Pancreas (tissue), 10 donors: ENCODE measurements at places on chromosomes 1 and 21.

- no peak for DNase-seq
Measured at GRCh38 chr21:14740692-14741091, 194.6 kb upstream of the SAMSN1 start.

DNA sequence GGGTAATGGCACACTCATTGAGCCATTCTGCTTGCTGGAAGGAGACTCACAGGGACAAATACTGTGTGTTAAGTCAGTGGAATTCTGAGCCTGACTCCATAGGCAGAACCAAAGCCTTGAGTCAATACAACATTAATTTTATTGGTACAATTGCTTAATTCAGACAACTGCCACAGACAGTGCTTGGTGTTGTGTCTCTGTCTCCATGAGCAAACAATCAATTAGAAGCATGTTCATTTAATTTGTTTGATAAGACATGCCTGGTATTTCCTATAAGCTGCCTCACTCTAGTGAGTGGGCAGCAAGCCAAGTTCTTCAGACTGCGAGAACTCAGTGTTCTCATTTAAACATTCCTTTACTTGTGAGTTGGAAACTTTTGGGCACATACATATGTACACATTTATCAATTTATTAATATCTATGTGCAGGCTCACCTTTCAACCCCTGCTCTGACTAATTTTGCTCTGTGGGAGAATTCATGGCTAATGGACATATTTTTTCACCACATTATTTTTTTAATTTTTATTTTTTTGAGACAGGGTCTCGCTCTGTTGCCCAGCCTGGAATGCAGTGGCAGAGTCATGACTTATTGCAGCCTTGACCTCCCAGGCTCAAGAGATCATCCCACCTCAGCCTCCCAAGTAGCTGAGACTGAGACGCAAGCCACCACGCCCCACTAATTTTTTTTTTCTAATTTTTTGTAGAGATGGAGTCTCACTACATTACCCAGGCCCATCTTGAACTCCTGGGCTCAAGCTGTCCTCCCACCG is 4.5 kb upstream of the SRSF10 start:
- DNase-seq, result no peak

DNA sequence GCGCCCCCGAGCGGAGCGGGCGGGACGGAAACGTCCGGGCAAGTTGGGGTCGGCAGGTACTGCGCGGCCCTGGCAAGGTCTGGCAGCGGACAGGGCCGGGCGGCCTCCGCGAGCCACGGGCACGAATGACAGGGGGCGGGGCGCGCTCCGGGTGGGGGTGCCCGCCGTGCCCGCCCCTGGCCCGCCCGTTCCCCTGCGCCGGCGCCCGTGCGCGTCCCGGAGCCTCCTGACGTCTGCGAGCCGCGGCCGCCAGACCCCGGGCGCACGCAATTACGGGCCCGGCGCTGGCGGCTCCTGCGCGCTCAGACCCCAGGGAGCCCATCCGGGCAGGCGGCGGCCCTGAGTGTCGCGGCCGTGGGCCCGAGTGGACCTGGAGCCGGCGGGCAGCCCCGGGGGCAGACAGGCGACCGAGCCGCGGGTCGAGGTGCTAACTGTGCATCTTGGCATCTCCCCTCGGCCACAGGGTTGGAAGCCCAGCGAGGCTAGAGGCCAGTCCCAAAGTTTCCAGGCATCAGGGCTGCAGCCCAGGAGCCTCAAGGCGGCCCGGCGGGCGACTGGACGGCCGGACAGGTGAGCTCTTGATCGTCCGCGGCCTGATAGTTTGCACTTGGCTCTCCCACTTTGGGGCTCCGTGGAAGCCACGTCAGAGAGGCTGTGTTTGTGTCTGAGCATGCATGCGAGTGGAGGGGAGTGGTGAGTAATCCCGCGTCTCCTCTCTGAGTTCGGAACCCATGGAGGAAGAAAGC is 918 bp downstream of the MIB2 start:
- DNase-seq, result peak; percentile 85

DNA sequence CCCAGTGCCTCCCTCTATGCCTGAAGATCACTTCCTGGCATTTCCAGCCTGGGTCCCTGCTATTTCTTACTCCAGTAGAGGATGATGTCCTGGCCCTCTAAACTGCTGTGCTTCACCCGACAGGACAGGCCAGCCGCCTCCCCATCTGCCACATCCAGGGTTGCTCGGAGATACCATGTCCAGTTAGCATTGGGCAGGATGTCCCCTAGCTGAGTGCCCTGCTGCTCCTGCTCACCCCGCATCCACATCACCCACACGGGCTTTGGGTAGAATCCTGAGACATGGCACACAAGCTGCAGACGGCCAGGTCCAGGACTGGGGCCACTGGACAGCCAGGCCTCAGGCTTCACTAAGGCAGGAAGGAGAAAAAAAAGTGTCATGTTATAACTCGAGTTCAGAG is 2.0 kb downstream of the CD1B start:
- DNase-seq, result no peak

DNA sequence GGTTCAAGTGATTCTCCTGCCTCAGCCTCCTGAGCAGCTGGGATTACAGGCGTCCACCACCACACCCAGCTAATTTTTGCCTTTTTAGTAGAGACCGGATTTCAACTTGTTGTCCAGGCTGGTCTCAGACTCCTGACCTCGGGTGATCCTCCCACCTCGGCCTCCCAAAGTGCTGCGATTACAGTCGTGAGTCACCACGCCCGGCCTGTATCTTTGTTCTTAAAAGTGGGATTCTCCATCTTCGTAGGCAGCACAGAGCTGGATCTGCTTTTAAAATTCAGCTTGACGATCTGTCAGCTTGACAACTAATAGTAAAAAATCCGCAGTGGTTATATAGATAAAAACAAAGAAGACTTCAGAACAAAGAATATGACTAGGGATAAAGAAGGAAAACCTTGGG is 2.8 kb upstream of the GNG4 start:
- no peak for DNase-seq

DNA sequence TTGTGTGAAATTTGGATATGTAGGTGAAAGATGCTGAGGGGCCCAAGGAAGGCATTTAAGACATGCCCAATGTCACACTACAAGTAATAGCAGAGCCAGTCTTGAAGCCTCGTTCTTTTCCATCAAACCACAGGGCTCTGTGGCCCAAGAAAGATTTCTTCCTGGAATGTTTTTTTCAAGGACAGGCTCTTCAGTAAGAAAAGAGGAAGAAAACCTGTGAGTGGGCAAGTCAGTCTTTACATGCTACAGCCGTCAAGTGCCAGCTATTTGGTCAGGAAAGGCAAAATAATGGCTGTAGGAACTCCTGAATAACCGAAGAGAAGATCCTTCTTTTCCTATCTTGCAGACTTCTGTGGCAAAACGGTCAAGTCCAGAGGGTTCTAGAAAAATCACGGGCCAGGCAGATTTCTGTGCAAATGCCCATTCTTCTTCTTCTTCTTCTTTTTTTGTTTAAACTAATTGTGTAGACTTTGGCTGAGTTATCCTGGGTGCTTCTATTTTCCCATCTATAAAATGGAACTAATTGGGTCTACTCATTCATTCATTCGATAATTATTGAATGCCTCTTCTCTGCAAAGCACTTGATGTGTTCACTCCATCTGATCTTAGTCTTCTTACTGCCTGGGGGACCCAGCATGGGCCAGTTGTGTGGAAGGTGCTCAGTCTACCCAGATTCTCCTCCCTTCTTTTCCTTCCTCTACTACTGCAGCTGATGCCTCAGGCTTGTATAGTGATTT is 1.9 kb upstream of the ID3 start:
- DNase-seq, result no peak
